ENCODE measurements at places on chromosomes 16 and 17.

DNA sequence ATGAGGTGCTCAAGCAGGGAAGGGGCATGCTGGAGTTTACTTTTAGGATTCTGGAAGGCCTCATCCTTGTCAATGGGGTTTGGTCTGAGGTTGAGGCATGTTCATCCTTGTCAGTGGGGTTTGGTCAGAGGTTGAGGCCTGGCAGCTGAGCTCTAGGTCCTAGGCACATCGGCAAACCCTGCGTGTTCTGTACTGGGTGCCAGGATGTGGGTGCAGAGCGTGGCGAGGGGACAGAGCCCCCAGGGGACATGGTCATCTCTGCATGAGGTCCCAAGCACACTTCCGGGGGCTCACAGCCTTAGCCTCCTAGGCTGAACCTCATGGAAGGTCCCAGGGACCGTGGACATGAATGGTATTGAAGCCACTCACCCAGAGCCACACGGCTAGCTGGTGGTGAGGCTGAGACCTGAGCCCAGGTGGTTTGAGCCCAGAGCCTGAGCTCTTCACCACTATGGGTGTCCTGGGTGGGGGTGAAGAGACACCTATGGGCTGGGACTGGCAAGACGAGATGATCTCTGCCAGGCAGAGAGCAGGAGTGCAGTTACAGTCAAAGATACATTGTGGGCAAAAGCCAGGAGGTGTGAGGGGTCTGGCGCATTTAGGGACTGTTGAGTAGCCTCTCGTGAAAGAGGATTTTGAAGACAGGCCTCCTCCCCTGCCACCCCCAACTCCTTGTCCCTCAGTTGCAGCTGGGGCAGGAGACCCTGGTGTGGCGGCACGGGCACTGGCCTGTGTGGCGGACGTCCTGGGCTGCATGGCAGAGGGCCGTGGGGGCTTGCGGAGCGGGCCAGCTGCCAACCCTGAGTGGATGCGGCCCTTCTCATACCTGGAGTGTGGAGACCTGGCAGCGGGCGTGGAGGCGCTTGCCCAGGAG, 19.3 kb downstream of the FCSK start:
- DNase-seq: no peak

DNA sequence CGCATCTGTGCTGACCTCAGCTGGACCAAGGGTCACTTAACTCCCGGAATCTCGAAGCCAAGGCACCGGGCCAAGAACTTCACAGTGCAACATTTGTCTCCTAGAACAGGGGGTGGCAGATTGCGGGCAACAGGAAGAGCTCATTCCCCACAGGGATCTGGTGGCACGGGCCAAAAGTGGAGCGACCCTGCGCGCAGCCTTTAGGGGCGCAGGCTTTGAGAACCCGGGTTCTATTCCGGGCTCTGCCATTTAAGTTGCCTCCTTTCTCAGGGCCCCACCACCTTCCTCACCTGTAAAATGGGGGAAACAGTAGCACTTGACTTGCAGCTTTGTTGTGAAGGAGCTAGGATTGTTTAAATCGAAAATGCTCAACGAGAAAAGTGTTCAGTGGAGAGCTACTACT, 651 bp downstream of the SHMT1 start:
- DNase-seq: peak; percentile 49

DNA sequence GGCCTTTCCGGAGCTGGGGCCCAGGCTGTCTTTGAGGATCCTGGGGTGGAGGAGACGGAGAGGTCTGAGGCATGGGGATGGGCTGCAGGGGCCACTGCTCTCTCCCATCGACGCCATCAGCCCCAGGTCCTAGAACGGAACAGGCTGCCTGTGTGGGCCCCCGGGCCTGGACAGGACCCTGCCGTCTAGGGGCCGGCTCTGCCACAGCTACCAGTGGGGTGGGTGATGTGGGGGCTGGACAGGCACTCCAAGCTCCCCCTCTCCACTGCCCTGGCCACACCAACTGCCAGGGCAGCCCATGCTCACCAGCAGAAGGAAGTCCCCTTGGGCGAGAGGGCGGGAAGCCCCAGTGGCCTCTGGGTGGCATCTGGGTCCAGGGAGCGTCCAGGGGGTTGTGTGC, 37.8 kb downstream of the ENGASE start:
- no peak for DNase-seq

DNA sequence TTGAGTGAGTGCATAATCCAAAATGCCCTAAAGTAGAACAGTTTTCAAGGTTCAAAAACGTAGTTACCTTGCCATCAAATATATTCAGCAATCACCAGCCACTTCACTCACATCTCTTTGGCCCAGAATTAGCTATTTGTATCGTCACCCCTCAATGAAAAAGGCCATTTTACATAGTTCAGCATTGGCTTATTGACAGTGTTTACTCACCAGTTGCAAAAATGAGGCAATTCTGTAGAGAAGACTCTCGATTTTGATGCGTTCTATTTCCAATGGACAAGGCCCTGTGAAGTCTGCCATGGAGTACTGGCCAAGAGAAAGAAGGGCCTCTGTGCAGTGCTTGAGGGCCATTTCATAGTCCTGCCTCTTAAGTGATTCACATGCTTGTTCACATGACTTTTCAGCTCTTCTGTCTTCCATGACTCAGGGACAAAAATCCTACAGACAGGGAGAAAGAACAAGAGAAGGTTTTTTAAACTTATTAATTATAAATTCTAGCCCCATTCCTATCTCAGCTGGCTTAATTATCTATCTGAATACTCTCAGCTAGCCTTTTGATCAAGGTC, 26.5 kb downstream of the HELZ start:
- no peak for DNase-seq

GRCh38 chr17:66165537-66166123, 26.3 kb downstream of the CEP112 start:
- peak; percentile 62 for DNase-seq

DNA sequence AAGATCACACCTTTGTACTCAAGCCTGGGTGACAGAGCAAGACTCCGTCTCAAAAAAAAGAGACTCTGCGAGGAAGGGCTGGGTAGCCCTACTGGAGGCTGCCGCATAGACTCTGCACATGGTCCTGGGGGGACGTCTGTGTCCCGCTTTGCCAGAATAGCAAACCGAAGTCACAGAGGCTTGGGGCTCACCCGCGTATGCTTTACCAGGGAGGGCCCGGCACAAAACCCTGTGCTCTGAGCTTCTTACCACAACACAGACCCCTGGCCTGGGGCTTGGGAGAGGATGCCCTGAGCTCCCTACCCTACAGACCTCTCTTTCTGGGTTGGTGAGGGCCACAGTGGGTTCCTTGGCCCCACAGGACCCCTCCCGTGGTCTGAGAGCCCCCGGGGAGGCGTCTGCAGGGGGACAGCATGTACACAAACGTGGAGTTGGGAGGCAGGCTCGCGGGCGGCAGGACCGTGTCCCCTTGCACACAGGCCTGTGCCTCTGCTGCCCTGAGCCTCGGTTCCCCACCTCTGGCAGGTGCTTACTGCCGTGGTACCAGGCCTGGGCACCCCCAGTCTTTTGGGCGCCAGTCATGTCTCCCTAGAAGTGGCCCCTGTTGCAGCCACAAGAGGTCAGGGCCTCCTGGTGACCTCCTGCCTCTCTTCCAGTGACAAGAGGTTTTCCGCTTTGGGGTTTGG, 13.8 kb downstream of the CPNE7 start:
- DNase-seq: no peak

DNA sequence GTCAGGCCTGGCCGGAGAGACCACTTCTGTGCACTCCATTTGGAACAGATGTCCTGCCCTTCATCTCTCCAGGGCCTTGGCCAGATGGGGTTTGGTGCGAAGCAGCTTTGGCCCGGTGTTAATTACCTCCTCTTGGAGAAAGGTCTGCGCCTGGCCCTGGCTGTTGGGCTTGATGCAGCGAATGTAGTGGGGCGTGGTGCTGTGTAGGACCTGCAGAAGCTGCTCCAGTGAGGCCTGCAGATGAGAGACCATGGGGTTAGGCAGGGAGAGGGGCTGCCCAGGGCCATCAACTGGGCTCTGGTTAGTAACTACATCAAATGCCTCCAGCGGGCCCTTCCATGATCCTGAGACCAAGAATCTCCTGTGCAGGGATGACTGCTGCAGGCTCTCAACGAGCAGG, 18.7 kb downstream of the ZNHIT3 start:
- no peak for DNase-seq

DNA sequence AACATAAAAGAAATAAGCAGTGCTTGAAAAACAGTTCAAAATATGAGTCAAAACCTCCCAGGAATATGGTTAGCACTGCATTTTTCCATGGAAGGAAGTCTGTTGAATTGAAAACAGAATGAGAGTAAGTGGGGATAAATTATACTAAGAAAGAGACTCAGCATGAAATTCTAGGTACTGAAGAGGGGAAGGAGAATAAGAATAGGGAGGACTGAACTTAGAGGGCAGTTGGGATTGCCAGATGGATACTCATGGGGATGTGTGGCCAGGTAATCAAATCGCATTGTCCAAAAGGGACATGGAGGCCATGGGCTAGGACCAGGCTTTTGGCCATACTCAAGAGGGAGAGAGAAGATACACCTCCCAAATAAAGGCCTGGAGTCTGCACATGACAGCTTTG, 247.9 kb downstream of the CDH13 start:
- no peak for DNase-seq
